ENCODE measurements at places on chromosomes 2 and 18.

DNA sequence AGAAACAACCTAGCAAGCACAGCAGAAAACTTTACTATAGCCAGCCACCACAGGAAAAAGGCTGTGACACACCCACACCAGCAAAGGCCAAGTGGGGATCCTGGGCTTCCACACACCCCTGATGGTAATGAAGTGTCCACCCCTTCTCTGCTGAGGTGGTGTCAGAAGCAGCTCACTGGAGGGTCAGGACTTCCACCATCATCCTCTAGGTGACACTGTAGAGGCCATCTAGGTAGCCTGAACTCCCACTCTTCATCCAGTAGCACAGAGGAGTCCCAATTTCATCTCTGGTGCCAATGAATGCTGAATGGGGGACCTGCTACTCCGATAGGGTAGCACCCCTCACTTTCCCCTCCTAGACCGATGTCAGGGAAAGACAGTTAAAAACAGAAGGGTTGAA is 1544.4 kb downstream of the LRP1B start:
- no peaks in the 10 kb centered on the region for H3K36me3 ChIP-seq
- no peak overlapping the region for H3K4me3 ChIP-seq
- DNase-seq = no peak
- H3K27ac ChIP-seq = no peak overlapping the region
- no peaks in the 10 kb centered on the region for H3K4me1 ChIP-seq
- no peaks in the 10 kb centered on the region for H3K27me3 ChIP-seq

- H3K4me1 ChIP-seq = no peaks in the 10 kb centered on the region
- H3K27ac ChIP-seq = no peak overlapping the region
- DNase-seq = no peak
- H3K36me3 ChIP-seq = no peaks in the 10 kb centered on the region
- H3K4me3 ChIP-seq = no peak overlapping the region
Measured at GRCh38 chr2:49582946-49583345, 428.6 kb upstream of the FSHR start.

GRCh38 chr18:59002974-59003594 is 136.6 kb upstream of the SEC11C start:
- no peaks in the 10 kb centered on the region for H3K4me1 ChIP-seq
- no peak for DNase-seq
- H3K36me3 ChIP-seq = no peaks in the 10 kb centered on the region
- H3K4me3 ChIP-seq = no peak overlapping the region
- H3K27me3 ChIP-seq = peaks cover 10% of the 10 kb centered on the region

DNA sequence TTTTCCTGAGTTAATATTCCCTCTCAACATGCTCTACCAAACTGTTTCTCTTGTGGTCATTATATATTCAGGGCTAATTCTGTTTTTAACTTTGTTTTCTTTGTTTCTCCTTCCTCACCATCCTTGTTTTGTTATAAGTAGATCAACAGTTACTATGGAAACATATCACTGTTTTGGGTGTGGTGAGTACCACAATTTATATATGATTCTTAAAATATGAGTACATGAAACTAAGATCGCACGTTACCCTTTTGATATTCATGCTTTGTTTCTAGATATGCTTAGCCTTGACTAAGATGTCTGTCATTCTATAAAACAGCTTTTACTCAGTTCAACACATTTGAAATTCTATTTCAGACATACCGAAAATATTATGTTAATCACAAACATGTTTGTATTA is 232.3 kb upstream of the ITGA4 start:
- DNase-seq = no peak
- H3K27me3 ChIP-seq = no peaks in the 10 kb centered on the region
- H3K4me1 ChIP-seq = peaks cover 26% of the 10 kb centered on the region
- H3K27ac ChIP-seq = peak overlapping the region; percentile 79

- H3K36me3 ChIP-seq = peaks cover 1% of the 10 kb centered on the region
- DNase-seq = no peak
- no peak overlapping the region for H3K4me3 ChIP-seq
- H3K27ac ChIP-seq = no peak overlapping the region
- H3K27me3 ChIP-seq = peaks cover 30% of the 10 kb centered on the region
Measured at GRCh38 chr2:12767541-12767940, 50.8 kb downstream of the TRIB2 start.

DNA sequence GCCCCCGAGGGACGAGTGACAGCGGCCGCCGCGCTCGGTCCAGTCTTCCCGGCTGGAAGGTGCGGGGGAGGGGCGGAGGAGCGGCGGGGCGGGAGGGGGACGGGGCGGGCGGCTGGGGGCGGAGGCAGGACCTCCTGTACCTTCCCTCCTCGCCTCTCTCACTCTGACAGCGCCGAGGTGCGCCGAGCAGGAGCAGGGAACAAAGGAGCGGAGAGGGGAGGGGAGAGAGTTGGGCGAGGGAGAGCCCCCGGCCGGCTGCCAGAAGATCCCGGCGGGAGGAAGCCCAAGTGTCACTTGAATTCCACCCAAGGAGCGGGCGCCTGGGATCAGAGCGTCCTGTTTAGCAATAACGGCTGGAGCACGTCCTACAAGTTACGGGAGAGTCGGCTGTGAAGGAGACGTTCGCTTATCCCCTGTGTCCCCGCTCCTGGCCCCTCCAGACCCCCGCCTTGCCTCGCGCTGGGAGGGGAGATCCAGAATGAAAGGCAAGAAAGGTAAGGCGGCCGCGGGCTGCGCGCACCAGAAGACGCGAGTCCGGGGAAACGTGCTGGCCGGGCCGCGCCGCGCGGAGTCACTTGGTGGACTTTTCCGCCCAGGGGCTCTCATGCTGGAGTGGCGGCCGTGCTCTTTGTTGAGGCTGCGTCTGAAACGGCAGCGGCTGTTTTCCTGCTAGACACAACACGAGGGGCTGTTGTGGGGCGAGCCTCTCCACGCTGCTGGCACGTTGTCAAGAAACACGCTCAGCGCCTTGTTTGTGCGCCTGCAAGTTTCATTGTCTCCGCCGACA is at the start of gene TGIF1:
TSS of gene TGIF1 (plus strand) at position 161 of the 787 bp plus-strand sequence. CDS start at position 479, 318 bp downstream.
- peaks cover 7% of the 10 kb centered on the region for H3K36me3 ChIP-seq
- peak within 1 kb of the TSS; percentile 84 for H3K4me3 ChIP-seq
- H3K27me3 ChIP-seq = no peaks in the 10 kb centered on the region
- H3K27ac ChIP-seq = peak within 1 kb of the TSS; percentile 99

Data from activated naive CD8-positive, alpha-beta T cell treated with anti-CD3 and anti-CD28 coated beads for 36 hours (primary cell).